ENCODE measurements at places on chromosomes 1 and 21.

GRCh38 chr1:234869182-234870019 is 259.2 kb downstream of the TOMM20 start:
- no peak for DNase-seq

- no peak for DNase-seq
Observed at GRCh38 chr1:117613969-117614729, 8.3 kb downstream of the TENT5C start.

DNA sequence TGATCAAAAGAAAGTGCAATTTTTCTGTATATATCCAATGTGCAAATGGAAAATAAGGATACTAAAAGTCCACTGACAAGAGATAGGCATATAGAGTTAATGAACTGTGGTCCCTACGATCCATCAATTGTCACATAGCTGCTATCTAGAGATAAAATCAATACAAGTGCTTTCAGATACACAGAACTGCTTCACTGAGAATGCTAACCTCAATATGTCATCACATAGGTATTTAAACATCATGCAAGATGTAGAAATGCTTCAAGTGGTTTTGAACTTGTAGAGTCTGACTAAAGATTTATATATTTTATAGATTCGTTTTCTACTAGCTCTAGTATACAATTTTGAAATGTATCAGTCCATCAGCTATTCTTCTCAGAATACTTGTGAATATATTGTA is 1604.7 kb downstream of the PLA2G4A start:
- peak; percentile 56 for DNase-seq

DNA sequence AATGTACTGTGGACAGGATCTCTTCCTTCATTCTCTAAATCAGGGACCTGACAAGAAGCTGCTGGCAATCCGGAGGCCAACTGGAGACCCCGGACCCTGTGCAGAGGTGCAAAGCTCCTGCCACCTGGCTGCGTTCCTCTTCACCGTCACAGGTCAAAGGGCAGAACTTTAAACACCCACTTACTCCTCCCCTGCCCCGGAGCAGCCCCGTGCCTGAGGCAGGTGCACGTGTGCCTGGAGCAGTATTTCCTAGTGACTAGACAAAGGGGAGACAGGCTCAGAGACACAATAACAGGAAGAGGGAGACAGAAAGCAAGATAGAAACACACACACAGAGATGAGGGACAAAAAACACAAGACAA is 6.6 kb upstream of the PIGC start:
- no peak for DNase-seq

DNA sequence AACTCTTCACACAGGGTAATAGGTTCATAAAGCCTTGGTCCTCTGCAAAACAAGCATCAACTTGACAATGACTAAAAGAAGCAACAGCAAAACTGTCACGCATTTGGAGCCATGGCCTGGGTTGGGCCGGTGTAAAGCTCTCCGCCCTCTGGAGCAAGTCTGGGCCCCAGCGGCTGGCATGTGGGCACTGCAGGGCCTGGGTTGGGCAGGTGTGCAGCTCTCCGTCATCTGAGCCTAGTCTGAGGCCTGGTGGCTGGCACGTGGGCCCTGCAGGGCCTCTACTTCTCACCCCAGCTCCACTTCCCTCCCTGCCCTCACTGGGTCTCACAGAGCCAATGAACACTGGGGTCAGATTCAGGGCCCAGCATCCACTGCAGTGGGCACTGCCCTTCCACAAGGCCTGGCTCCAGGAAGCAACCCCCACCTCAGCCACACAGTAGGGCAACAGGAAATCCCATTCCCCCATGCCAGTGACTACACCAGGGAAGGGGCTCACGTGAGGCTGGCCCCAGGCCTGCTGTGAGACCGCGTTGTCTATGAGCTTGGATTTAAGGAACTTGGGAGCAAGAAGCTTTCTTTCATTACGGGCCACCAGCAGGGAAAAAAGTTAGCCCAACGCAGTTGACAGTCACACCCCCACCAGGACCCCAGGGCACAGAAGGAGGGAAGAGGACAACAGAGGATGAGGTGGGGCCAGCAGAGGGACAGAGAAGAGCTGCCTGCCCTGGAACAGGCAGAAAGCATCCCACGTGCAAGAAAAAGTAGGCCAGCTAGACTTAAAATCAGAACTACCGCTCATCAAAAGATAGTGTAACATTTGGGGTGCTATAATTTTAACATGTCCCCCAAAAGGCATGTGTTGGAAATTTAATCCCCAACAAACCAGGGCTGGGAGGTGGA is 52.7 kb downstream of the NPHP4 start:
- DNase-seq: no peak

DNA sequence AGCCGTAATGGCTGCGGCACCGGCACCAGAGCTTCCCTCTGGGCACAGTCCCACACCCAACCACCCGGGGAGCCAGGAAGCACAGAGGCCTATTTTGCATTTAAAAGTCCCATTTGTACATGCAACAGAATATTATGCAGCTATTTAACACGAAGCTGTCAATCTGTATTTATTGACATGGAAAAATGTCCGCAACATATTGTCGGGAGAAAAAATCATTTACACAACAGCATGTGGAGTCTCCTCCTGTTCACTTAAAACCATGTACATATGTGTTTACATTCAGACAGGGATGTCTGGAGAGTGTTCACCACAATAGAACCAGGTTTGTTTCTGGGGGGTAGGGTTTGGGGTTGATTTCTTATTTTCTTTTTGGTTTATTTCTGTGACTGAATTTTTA is 63.4 kb upstream of the GRIK3 start:
- DNase-seq: no peak

GRCh38 chr1:26991310-26992116 is 2.0 kb upstream of the TRNP1 start:
- peak; percentile 70 for DNase-seq

- DNase-seq: no peak
Observed at GRCh38 chr1:152111515-152111968, 3.7 kb downstream of the TCHH start.

GRCh38 chr1:154320882-154321608 is at the start of gene AQP10:
Gene AQP10, plus strand, starts transcription at chr1:154321093. Its CDS starts 63 bp downstream, at chr1:154321156.
- DNase-seq: no peak

GRCh38 chr1:183590244-183591191 is at the start of gene NCF2:
Gene NCF2, minus strand, starts transcription at chr1:183590459. Its CDS starts 130 bp downstream, at chr1:183590329.
- no peak for DNase-seq

GRCh38 chr1:167427848-167428247 is 90.5 kb downstream of the CD247 start:
- no peak for DNase-seq

DNA sequence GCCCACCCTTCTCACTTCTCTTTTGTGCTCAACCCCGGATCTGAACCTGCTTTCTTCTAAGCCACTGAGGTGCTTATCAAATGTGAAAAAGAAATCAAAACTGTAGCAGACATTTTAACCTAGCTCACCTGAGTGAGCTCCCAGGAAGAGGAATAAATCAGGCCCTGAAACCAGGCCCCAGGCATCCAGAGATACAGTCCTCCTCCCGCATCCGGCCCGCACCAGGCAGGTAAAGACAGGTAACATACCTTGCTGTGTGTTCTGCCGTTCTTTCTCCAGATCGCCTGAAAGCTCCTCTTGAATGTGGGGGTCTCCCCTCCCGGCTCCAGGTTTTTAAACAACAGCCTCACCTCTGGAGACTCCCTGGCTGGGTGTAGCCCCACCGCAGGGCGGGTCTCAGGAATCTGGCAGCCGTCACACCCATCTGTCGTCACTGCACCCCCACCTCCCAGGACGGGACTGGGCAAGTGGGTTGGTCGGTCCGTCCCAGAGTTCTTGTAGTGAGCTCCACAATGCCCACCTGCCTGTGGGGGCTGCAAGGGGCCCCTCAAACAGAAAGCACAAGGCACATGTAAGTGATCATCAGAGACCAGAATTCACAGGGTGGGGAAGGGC is at the start of gene LAMB3:
Gene LAMB3 (minus strand): TSS at position 305 of the 615 bp plus-strand sequence. CDS start 1,481 bp downstream, outside the sequence.
- DNase-seq: no peak

DNA sequence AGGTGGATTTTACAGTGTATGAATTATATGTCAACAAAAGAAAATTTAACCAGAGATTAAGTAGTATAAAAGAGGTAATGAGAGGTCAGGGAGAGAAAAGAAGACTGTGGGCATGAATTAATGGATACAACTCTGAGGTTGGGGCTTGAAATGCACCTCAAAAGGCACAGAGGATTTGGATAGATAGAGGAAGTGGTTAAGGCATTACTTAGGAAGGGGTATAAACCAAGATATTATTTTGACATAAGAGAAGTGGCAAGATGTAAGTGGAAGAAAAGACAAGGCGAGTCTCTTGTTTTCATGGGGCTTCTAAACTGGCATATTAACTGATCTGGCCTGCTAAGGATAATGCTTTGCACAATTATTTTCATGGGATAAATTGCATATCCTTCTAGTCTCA is 34.1 kb downstream of the RAP1A start:
- no peak for DNase-seq

DNA sequence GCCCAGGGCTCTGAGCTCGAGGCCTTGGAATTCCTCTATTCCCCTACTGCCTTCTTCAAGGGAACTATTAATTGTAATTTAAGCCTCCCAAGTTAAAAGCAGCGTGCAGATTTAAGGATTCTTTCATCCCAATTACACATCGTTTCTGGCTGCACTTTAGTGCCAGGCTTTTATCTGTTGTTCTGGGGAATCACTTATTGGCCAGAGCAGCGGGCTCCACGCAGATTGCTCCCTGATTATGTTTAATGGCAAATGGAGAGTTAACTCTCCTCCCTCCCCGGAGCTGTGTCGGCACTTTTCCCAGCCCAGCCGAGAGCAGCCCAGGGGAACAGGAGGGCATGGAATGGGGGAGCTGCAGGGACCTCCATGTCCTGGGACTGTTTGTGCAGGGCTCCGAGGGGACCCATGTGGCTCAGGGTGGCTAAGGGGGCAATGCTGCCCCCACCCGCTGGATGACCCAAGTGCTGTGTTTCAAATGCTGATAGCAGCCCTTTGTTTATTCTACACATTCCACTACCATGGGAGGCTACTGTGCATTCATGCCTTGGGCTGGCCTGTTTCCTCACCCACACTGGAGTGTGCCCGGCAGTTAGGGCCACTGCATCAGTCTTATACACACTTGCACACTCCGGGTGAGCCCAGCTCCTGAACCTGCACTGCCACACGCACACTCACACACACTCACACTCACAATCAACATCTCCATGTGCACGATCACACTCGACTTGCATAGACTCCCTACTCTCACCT is 93.3 kb upstream of the POU3F1 start:
- DNase-seq: no peak

DNA sequence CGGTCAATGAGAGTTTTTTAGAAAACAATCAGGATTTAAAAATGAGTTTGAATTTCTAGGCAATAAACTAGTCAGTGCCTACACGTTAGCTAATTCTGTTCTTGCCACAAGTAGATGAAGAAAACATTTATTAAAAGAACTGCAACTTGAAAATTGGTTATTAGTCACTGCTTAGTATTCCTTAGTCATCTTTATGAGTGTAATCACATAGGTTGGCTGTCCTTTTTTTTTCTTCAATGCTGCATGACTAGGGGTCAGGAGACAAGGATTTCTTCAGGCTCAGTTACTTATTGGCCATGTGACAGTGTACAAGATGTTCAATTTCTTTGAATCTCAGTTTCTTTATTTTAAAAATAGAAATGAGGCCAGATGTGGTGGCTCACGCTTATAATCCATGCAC is 17.1 kb downstream of the SOAT1 start:
- peak; percentile 32 for DNase-seq

DNA sequence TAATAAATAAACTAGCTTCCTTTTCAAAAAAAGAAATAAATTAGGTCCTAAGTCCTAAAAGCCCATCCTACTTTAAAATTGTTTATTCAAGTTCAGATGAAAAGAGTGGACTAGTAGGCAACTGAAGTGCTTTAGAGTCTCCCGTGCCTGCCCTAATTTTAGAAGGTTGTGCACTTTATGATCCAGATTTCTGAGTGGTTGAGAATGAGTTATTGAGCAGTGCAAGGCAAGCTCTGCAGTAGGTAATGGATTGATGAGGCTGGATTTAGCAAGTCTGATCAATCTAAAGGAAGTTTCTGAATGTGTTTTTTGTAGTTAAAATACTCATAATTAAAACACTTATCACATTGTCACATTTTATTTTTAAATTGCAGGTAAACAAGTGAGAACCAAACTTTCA is 13.0 kb downstream of the GGPS1 start:
- no peak for DNase-seq

- no peak for DNase-seq
Observed at GRCh38 chr1:45660336-45660735, 26.0 kb downstream of the GPBP1L1 start.

DNA sequence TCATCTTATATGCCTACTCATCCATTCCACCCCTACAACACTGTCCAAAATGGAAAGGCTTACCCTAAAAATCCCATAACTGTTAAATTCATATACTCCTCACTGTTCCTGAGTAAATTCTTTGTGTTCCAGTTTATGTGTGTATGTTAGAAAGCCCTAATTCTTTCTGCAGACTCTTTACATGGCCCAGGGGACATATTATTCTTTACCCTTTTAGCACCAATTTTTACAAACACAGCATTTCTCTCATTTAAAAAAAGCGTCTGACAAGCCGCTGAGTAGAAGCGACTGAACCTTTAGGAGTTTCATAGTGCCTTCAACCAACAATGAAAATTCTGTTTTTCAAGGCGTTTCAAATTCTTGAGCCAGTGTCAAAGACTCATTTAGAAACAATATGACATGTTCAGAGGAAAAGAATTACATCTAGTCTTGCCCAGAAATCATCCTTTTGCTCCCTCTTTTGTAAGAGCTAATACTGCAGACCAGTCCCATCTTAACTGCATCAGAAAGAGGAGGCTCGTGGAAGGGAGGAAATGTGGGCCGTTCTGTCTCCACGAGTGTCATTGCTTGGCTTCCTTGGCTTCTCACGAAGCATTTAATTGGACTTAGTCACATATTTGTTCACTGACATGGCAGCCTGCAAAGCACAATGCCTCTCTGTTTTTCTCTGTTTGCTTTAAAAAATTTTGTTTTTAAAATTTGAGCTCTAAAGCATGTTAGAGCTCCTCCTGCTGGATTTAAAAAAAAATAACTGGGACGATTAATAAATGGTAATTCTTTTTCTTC is 21.3 kb upstream of the C1orf105 start:
- DNase-seq: peak; percentile 96

DNA sequence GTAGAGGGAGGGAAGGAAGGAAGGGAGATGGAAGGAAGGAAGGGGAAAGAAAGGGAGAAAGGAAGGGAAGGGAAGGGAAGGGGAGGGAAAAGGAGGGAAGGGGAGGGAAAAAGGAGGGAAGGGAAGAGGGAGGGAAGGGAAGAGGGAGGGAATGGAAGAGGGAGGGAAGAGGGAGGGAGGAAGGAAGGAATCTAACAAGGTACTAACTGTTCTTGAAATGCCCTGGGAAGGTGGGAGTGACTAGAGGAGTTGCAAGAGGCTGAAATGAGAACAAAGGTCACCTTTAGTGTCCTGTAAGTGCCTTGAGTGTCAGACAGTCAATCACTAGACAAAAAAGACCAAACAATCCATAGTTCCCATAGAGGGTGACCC is 2.3 kb upstream of the ATP2B4 start:
- no peak for DNase-seq

DNA sequence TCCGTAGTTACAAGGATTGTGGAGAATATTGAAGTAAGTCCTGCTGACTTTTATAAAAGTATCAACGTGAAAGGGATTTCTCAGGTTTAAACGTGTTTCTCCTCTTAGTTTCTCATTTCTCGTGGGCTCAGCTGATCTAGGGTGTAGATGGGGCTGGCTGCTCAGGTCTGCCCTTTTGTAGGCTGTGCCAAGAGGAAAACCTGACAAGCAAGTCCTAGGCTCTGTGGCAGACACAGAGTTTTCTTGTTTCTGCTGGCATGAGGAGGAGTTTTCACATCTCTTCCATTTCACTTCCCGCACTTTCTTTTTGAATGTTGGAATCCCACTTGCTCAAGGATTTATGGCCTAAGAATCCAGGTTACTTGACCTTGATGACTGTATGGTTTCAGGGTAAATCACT is 14.8 kb downstream of the VPS13D start:
- DNase-seq: no peak

GRCh38 chr21:23963454-23963853 is 1643.8 kb downstream of the MRPL39 start:
- no peak for DNase-seq

GRCh38 chr1:37620707-37621106 is 14.0 kb downstream of the RSPO1 start:
- DNase-seq: no peak
